DMS79 (cell line): ENCODE measurements at places on chromosomes 13 and 19.

GRCh38 chr19:52296400-52296772 lies 583 bp upstream of the ZNF480 start:
- no peak for DNase-seq

- no peak for DNase-seq
Observed at GRCh38 chr13:82076496-82076895, 1735.6 kb upstream of the SPRY2 start.

DNA sequence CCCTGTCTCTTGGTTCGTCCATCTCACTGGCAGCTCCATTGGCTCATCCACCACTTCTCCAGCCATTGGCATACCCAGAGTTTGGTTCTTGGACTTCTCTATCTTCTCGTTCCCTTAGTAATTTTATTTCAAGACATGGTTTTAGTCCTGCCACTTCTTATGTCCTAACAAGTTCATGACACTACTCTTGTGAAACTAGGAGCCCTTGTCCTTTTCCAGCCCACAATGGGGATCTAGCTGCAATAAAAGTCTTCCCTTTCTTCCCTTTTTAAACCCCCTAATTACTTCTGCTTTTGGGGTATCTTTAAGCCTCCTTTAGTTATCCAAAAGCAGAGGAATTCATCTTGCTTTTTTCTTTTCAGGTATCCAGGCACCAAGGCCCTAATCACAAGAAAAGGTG lies 2.9 kb upstream of the RCBTB2 start:
- no peak for DNase-seq

- no peak for DNase-seq
Observed at GRCh38 chr13:100088273-100088643, 635 bp upstream of the PCCA start.

DNA sequence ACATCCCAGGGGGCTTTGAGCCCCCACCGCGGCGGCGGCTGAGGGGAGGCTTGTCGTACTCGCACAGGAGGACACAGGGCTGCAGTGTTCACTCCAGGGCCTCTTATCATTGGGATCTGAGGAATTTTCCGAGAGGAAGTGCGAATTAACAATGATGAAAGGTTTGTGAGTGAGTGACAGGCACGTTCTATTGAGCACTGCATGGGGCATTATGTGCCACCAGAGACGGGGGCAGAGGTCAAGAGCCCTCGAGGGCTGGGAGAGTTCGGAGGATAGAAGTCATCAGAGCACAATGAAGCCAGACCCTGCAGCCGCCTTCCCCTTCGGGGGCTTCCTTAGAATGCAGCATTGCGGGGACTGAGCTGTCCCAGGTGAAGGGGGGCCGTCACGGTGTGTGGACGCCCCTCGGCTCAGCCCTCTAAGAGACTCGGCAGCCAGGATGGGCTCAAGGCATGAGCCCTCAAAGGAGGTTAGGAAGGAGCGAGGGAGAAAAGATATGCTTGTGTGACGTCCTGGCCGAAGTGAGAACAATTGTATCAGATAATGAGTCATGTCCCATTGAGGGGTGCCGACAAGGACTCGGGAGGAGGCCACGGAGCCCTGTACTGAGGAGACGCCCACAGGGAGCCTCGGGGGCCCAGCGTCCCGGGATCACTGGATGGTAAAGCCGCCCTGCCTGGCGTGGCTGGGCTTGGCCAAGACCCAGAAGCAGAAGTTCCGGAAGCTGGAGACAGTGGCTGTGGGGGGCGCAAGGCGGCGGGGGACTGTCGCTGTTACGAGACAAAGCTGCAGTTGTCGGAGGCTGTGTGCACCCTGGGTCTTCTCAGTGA lies 53.9 kb downstream of the MCF2L start:
- DNase-seq, result no peak

DNA sequence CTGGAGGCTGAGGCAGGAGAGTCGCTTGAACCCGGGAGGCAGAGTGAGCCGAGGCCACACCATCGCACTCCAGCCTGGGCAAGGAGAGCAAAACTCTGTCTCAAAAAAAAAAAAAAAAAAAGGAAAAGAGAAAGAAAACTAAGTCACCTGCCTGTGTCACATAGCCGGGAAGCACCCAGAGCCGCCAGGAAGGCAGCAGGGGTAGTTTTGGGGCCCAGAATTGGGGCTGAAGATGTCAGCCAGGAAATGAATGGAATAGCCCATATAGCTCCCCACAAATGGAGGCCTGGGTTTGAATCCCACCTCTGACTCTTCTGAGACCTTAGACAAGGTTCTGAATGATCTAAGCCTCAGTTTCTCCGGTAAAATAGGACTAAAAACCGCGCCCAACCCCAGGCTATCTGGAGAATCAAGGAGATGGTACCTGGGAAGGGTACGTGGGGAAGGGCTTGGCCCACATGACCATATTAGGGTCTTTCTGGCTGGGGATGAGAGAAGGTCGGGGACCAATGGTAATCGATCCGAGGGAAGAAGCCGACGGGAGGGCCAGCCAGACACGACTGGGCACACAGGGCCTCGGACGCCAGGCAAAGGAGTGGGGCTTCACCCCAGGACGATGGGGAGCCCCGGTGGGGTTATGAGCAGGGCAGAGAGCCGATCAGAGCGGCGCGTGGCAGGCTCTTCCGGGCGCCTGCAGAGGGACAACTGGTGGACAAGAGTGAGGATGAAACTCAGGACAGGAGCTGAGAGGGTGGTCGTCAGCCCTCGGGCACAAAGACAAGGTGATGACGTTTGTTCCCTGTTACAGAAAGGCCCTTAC lies 14.4 kb downstream of the CCDC124 start:
- DNase-seq, result no peak

DNA sequence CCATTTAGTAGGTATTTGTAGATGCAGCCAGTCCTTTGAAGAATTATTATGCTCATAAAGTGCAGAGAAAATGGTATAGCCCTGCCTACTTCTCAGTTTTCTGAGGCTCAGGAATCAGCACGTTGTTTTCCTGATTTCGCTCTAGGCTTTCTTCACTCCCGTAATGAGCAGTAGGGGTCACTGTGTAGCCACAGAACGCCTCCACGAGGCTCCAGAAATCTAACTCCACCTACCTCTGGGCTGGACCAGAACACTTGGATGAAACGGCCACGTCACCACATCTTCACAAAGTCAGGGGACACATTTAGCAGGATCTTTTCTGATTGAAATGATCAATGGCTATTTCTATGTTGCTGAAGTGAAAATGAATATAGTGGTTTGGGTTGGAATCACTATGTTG lies 49.8 kb upstream of the GTF3A start:
- peak; percentile 21 for DNase-seq

DNA sequence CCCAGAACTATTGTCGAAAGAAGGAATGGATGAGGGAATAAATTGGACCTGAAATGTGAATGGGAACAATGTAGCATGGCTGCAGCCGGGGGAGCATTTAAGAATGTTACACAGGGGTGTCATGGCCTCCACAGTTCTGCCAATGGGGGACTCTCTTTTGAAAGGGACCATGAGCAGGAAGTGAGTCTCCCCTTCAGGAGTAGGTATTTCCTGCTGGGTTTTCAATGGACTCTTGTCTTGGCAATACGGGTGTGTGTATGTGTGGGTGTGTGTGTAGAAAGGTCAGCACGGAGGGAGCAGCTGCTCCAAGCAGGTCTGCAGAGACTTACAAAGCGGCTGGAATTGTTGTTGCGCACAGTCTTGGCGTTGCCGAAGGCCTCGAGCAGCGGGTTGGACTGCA lies 24.4 kb downstream of the MYO1F start:
- peak; percentile 2 for DNase-seq

- DNase-seq, result peak; percentile 43
Observed at GRCh38 chr19:7680606-7681339, at the start of gene TRAPPC5. Gene TRAPPC5 (plus strand): TSS chr19:7680833. CDS start chr19:7682254, 1,421 bp downstream.

GRCh38 chr13:54486421-54487166 lies 1458.0 kb downstream of the OLFM4 start:
- no peak for DNase-seq

- no peak for DNase-seq
Observed at GRCh38 chr19:38429055-38429810, 3.2 kb upstream of the RASGRP4 start.

DNA sequence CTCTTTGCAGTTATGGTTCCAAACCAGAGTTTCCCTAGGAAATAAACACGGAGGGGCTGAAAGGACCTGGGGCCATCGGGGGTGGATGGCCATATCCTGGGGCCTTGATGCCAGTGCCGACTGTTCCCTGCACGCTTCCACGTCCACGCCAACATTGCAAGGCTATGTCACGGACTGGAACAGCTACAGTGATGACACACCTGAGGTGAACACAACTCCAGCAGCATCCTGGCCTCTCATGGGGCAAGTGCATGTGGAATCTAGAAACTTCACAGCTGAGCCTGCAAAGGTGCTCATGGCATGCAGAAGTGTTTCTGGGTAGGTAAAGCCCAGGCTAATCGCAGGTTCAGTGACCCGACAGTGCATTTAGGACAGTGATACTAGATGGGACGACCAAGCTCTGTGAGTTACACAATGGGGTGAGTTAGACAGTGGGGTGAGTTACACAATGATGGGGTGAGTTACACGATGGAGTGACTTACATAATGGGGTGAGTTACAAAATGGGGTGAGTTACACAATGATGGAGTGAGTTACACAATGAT lies 52.0 kb upstream of the GAS6 start:
- DNase-seq, result no peak

GRCh38 chr19:7961920-7962626 lies 18.6 kb upstream of the TIMM44 start:
- no peak for DNase-seq

- no peak for DNase-seq
Observed at GRCh38 chr19:7200736-7201135, 93.5 kb downstream of the INSR start.

DNA sequence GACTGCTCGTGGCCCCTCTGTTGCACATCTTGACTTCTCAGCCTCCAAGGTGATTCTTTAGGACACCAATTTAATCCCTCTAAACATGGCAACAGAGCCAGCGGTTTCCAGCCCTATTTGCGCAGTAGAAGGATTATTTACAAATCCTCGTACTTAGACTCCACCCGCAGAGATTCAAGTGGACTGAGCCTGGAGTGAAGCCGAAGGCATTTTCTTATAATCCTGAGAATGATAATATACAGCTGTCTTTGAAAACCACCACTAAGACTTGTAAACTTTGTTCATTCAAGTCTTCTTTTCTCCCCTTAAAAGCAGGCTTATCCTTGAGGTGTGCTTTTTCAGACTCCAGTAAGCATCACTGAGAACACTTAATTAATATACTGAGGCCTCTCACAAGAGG lies 4.8 kb upstream of the DPRX start:
- DNase-seq, result no peak

- DNase-seq, result no peak
Observed at GRCh38 chr19:39655613-39656012, at the start of gene LGALS16. Gene LGALS16 (plus strand): TSS chr19:39655913. CDS start chr19:39655962, 49 bp downstream.

DNA sequence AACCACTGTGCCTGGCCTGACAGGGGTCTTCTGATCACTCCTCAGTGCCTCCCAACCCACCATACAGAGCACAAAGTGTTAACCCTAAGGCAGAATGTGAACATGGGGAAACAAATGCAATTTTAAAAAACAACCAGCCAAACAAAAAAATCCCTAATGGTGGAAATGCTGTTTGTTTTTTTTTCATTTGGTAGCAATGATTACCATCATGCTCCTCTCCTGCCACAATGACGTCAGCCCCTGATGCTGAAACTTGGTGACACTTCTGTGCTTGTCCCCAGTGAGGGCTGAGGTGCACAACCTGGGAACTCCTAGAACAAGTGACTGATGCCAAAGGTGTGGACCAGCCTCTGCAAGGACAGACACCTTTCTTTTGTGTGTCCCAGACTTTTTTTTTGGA lies 4.0 kb upstream of the TSPAN16 start:
- no peak for DNase-seq

DNA sequence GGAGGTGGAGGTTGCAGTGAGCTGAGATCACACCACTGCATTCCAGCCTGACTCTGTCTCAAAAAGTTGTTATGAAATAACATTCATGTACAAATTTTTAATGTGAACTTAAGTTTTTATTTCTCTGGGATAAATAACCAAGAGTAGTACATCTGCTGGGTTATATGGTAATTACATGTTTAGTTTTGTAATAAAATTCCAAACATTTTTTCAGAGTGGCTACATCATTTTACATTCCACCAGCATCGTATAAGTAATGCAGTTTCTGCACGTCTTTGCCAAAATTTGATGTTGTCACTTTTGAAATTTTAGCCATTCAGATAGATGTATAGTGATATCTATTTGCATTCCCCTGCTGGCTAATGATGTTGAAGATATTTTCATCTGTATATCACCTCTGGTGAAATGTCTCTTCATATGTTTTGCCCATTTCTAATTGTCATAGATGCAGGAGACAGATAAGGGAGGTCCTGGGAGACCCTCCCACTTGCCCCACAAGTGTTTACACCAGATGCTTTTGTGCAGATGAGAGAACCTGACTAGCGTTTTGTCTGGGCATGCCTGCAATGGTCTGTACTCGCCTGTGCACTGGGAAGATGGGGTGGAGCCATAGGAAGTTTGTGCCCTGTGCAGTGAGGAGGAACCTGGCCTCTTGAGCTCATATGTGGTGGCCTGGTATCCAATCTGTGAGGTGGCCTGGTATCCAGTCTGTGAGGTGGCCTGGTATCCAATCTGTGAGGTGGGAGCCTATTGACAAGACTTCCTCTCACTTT lies 12.7 kb upstream of the KBTBD6 start:
- no peak for DNase-seq

DNA sequence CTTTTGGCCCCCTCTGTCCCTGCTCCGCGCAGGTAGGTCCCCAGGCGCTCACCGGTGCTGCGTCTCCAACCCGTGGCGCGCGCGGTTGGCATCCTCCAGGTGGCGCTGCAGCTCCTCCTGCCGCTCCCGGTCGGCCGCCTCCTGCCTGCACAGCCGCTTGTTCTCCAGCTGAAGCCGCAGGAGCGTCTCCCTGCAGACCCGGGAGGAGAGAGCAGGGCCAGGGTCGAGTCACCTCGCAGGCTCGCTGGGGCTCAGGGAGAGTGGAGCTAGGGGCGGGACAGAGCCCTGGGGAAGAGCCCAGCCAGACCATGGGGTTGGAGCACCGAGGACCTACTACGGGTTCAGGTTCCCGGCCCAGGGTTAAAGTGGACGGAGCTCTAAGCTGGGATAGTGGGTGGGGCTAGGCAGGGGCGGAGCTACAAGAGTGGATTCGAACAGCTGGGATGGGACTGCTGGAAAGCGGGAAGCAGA lies 9.3 kb downstream of the HOOK2 start:
- DNase-seq, result no peak

DNA sequence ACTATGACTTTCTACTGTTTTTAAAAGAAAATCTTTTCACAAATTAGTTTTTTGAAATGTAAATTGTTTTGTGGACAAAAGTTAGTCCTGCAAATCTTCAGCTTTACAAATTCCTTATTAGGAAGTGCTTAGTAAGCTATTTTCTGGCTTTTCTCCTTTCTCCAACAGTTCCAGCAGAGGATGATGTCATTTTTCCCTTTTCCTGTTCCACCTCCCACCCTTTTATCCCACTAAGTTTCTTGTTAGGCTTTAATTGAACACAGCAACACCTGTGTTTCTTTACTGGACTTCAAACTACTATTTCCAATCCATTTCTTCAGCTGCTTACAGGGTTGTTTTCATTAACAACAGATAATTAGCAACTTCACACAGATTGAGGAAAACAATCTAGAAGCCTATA lies 389.2 kb downstream of the NDFIP2 start:
- no peak for DNase-seq

GRCh38 chr19:46637224-46637623 lies 1.2 kb upstream of the GNG8 start:
- DNase-seq, result no peak

- no peak for DNase-seq
Observed at GRCh38 chr13:35356572-35356971, 119.9 kb downstream of the MAB21L1 start.
